ENCODE measurements at places on chromosomes 7 and 10. TPM values are rescaled to one million over a fixed set of nuclear protein-coding genes. Genes with fewer than 3 reads are reported as not detected.

Gene SDK1
- total RNA-seq = 5.8 TPM

Gene ITGA8
- 35.0 TPM for total RNA-seq

Gene AHCYL2
- total RNA-seq = 62.9 TPM

Gene HOXA1
- not detected for total RNA-seq

Gene TAX1BP1
- total RNA-seq = 57.1 TPM

Gene ZNF425
- total RNA-seq = 0.73 TPM

Gene THNSL1
- total RNA-seq = 5.0 TPM

DNA sequence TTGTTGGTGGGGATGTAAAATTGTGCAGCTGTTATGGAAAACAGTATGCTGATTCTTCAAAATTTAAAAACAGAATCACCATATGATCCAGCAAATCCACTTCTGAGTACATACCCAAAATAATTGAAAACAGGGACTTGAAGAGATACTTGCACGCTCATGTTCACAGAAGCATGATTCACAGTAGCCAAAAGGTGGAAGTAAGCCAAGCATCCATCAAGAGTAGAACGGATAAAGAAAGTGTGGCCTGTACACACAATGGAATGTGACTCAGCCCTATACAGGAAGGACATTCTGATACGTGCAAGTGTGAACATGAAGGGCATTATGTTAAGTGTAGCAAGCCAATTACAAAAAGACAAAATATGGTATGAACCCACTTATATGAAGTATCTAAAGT lies 696.7 kb upstream of the CELF2 start:
- DNase-seq = no peak

DNA sequence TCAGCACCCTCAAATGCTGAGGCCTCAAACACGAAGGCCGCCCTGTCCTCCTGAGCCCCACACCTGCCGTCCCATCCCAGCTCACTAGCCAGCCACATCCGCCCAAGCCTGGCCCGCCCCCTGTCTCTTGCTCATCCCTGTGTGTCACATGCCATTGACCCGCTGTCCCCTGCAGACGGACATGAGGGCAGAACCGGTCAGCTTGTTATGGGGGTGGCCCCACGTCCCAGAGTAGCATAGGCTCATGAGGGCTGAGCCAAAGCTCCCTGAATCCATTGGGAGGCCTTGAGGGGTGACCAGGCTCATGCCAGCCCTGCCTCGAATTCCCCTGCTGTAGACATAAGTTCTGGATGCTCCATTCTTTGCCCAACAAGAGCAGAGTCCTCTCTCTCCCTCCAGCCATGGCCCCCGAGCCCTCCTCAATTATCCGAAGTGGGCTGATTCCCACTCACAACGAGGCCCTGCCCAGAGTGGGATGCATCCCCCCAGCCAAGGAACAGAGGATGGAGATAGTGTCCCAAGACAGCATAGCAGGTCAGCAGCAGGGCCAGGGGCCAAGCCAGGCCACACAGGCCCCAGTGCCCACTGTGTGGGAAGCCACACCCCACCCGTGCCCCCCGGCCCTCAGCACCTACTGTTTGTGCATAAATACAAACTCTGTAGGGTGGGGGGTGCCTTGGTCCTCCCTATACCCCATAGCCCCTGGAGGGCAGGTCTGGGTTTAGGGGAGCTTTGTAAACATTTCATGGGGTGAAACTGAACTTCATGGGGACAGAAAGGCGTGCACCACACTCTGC lies 42.1 kb downstream of the EBF3 start:
- no peak for DNase-seq

DNA sequence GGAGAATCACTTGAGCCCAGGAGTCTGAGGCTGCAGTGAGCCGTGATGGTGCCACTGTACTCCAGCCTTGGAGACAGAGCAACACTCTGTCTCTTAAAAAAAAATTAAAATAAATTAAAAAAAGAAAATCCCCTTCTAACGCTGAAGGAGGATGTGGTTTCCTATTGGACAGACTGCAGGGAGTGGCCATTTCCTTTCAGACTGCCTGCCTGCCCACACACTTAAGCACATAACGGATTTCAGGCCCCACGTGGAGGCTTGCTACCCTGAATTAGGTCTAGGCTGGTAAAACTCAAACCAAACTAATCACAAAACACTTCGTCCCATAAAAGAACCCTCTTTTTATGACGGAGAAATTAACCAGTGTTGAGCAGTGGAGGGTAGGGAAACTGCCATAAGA lies 34.0 kb downstream of the GATA3 start:
- no peak for DNase-seq

GRCh38 chr7:66356277-66356721 lies 151.2 kb downstream of the TPST1 start:
- no peak for DNase-seq

GRCh38 chr10:1379601-1380000 lies 323.4 kb downstream of the WDR37 start:
- DNase-seq = peak; percentile 24

DNA sequence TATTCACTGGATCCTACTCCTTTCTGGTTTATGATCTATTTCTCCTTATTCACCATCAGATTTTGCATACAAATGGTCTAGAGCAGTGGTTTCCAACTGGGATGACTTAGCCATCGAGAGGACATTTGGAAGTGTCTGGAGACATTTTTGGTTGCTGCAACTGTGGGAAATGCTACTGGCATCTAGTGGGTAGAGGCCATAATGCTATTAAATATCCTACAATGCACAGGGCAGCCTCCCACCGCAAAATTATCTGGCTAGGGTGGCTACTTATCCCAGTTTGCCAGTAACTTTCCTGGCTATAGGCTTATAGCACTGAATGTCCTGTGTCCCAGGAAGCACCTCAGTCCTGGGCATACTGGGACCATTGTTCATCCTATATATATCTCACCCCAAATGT lies 21.5 kb upstream of the DDX50 start:
- no peak for DNase-seq

DNA sequence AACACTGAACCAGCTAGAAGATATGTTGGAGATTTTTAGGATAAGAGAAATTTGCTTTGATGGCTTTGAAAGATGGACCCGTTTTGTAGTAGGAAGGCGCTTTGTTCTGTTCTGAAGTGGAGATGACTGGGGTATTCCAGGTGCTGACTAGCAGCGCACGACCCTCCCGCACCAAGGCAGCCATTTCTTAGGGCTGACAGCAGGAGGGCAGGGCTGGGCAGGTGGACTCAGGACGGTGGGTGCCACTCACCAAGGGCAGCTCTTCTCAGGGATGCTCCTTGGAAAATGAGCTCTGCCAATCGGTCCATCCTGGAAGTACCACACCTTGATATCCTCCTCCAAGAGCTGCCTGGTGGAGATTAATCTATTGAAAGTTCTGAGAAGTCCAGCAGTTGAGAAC lies 463.6 kb upstream of the FOXK1 start:
- no peak for DNase-seq

GRCh38 chr10:56632537-56632936 lies 271.5 kb upstream of the ZWINT start:
- no peak for DNase-seq

DNA sequence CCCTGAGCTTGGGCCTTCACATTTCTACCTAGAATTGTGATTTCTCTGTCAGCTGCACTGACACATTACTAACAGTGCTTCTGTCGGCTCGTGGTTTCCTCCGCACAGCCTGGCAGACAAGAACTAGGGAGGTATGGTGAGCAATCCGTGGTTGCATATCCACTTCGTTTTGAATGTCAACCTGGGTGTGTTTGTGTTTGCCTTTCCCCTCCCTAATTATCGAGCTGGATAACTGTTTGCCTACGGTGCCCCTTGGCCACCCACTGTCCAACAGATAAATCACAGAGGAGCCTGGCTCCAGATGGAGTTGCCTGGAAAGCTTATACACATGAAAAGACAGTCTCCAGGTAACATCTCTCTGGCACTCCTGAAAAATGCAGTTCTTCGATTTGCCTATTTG lies 228.8 kb downstream of the TRIL start:
- peak; percentile 46 for DNase-seq

DNA sequence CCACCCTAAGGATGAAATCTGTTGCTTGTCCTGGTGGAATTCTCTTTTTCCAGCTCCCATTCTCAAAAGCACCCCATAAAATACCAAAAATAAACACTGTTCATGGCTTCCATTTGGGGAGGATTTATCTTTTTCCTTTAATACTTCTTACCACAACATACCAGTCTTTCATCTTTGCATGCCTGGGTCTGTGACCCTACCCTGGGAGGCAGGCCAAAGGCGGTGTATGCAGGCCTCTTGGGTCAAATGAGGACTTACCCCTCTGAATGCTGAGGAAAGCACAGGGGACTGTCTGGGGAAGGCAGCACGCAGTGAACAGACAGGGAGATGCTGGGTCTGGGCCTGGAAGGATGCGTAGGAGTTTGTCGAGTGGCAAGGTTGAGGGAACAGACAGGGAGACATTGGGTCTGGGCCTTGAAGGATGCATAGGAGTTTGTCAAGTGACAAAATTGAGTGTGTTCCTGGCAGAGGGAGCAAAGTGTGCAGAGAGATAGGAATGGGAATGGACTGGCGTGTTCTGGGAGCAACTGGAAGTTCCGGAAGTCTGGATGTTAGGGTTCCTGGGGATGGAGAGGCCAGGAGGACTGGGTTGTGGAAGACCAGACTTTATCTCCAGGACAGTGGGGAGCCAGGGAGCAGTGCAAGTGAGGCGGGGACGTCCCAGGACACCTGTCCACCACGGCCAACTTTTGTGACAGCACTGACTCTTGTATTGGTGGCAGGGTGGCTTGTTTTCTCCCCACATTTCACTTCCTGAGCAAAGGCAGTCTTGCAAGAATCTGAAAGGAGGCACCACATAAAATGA lies 40.8 kb downstream of the MYL10 start:
- no peak for DNase-seq

- peak; percentile 66 for DNase-seq
Observed at GRCh38 chr7:98322331-98323270, 41.1 kb downstream of the BRI3 start.

GRCh38 chr10:10499839-10500238 lies 517.8 kb upstream of the CELF2 start:
- DNase-seq = no peak

- DNase-seq = peak; percentile 83
Observed at GRCh38 chr10:73577788-73578187, 13.4 kb downstream of the USP54 start.

- DNase-seq = no peak
Observed at GRCh38 chr7:51587604-51588003, 271.0 kb upstream of the COBL start.

- no peak for DNase-seq
Observed at GRCh38 chr7:105792488-105793370, 83.7 kb downstream of the ATXN7L1 start.

- DNase-seq = no peak
Observed at GRCh38 chr10:49600046-49600445, 10.1 kb upstream of the SLC18A3 start.

All from stomach (tissue), 19 donors.